Esophagus squamous epithelium (tissue), 5 donors: ENCODE measurements at places on chromosomes 13 and 19.

- DNase-seq: no peak
These were observed 377 bp downstream of the CA11 start for GRCh38 chr19:48645620-48646000.

DNA sequence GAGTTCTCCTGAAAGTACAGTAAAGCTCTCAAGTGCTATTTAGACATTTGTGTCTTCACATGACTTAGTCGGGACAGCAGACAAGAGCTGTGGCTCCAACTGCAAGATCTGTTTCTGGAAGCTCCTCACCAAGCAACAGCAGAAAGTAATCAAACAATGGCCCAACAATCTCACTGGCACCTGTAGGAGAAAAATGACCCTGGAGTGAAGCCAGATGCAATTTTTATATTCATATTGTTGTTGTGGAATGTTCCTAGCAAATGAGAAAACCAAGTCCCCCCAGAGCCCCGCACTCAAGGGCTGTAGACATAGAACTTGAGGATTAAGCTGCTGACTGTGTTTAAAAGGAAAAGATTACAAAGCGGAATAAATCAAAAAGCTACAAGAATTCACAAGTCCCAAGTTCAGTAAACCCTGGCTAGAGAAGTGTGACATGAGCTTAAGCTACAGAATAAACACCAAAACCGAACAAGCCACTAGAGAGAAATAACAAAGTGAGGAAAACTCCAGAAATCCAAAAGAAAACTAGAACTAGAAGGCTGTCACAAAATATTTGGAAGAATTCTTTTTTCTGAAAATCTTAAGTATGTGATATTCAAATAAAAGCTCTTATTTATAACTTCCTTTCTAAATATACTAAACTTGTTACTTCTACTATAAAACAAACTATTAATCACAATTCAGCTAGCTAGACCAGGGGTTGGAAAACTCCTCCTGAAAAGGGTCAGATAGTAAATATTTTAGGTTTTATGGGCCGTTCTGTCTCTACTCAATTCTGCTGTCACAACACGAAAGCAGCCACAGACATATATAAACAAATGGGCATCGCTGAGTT lies 454.5 kb downstream of the SUCLA2 start:
- no peak for DNase-seq

DNA sequence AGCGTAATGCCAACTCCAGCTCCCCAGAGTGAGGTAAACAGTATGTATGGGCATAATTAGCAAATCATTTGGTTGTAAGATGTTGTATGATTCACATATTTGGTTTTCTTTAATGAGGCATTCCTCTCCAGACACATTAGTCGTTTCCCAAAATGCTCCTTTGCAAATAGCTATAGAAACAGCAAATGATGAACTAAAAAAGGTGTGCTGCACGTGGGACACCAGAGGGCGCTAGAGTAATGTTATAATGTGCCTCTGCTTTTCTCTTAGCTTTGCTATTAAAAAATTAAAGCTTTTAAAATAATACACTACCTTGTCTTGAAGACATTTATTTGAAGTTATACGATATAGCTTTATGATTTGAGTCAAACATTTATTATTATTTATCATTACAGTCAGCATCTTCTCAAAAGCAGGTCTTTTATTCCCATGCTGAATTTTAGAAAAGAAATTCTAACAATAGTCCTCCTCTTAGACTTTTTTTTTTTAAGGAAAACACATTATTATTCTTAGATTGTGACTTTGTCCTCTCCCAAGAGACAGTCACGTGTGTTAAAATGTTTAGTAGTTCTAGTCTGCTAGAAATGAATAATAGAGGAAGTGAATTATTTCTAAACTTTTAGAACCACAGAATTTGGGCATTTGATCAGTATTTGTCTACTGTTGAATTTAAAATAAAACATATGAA lies 121.6 kb upstream of the FRY start:
- no peak for DNase-seq

GRCh38 chr19:21505459-21506451 lies at the start of gene ZNF429:
Gene ZNF429 (plus strand): TSS chr19:21505602. CDS start chr19:21505772, 170 bp downstream.
- peak; percentile 54 for DNase-seq

- DNase-seq: no peak
These were observed 29.6 kb downstream of the URI1 start for GRCh38 chr19:29971648-29972047.

DNA sequence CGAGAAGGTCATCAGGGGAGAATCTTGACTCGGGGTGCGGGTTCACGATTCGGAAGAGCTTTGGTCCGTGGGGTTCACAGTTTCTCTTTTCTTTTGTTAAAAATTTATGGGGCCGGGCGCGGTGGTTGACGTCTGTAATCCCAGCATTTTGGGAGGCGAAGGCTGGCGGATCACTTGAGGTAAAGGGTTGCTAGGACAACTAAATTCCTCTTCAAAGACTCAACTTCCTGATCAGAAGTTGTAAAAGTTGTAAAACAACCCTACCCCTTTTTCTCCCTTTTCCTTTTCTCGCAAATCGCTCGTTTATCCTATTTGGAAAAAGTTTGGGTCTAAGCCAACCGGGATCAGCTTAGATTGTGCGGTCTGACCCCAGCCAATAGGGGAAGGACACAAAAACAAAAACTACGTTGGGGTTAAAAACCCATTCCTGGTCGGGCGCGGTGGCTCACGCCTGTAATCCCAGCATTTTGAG lies 673 bp downstream of the ZNF486 start:
- no peak for DNase-seq

DNA sequence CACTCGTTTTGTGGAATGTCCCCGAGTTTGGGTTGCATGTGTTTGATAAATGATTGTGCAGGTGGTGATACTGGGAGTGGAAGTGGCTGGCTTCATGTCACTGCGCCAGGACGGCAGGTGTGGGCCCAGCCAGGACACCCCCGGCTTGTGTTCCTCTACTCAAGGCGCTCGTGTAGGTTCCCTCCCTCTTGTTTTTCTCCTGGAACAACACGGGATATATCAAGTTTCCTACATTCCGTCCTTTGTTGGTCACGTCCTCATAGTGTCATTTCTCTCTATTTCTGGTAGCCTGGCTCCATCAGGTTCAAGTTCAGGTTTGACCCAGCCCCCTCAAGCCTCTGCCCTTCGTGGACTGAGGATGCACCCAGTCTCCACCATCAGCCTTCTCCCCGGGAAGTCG lies 16.3 kb downstream of the IL17D start:
- DNase-seq: no peak

DNA sequence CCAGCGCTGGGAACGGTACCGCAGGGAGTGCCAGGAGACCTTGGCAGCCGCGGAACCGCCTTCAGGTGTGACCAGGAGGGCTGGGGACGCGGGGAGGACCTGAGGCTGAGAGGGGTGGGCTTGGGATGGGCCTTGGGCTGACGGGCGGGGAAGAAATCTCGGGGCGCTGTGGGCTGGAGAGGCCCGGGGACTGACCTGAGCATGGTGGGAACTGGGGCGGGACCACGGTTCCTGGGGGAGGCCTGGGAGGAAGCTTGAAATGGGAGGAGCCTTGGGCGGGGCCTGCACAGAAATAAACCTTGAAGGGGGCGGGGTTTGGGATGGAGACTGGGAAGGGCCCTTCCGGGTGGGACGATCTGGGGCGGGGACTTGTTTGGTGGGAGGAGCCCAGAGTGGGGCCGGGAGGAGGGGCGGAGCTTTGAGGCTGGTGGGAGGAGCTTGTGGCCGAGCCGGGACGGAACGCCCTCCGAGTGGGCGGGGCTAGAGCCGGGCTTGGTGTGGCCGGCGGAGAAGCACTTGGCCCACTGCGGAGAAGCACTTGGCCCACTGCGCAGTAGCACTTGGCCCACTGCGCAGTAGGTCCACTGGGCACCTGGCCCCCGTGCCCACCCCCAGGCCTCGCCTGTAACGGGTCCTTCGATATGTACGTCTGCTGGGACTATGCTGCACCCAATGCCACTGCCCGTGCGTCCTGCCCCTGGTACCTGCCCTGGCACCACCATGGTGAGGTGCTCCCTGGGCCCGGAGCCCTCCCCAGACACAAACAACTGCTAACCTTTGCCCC lies 2.8 kb downstream of the GIPR start:
- DNase-seq: no peak

DNA sequence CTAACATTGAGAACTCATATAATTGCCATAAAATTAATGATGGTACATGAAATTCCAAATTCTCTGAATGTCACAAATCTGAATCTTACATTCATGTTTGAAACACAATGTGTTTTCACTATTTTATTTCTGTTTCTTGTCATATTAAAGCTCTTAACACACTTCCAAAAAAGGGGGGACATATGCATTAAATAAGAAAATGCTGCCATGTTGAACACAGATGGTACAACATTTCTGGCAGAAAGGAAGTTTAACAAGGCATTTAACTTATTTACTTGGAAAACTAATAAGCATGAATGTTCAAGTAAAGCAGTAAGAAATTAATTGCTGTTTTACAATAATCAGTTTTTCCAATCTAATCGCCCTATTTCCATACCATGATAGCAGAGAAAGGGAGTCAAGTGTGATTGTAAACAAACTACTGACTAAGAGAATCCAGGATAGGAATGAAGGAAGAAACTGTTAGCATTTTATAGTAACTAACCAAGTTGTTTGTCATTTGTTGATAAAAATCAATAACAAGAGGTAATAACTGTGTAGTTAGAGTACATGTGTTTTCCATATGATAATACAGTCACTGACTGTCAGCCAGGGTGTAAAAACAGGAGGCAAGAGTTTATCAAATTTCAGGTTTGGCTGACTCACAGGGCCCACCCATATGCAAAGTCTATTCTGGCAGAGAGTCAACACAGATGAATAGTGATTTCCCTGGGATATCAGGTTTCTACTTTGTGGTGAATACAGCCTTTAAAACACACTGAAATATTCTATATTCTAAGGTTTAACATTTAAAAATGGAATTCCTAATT lies 5.7 kb upstream of the FOXO1 start:
- DNase-seq: no peak

DNA sequence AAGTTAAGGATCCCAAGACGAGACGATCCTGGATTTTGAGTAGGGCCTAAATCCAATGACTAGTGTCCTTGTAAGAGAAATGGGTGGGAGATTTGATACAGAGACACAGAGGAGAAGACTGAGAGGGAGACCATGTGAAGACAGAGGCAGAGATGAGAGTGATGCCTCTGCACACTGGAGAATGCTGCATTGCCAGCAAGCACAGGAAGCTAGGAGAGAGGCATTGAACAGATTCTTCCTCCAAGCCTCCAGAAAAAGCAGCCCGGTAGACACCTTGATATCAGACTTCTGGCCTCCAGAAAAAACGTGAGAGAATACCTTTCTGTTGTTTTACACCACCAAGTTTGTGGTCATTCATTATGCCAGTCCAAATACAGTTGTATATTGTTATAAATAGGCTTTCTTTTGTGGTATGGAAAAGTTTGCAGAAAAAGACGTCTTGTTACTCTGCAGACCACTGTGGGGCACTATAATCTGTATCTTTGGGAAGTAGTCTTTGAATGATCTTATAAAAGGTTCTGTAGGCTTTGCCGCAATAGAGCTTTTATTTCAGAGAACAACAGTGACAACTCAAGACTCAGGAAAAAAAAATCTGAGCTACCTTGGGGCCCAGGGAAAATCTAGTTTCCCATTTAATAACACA lies 17.9 kb upstream of the RFC3 start:
- no peak for DNase-seq

GRCh38 chr19:46326608-46327007 lies 20.3 kb upstream of the PPP5C start:
- no peak for DNase-seq

GRCh38 chr13:111031531-111031961 lies 83.6 kb upstream of the ARHGEF7 start:
- DNase-seq: no peak

- DNase-seq: no peak
These were observed at the start of gene ICAM1 for GRCh38 chr19:10270616-10271394. Gene ICAM1 (plus strand): TSS chr19:10271120. CDS start chr19:10271160, 40 bp downstream.

DNA sequence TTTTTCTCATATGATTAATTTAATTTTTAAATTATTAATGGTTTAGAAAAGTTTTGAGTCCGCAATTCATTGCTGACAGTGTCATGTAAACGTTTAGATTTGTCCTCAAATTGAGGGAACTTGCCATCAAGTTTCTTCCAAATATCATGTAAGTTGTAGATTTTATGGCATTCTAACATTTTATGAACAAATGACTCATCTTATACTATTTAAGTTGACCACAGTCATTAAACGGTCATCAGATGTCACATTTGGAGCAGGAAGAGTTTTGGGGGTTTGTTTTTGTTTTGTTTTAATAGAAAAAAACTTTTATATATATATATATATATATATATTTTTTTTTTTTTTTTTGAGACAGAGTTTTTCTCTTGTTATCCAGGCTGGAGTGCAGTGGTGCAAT lies 4.3 kb downstream of the ZNF114 start:
- no peak for DNase-seq

DNA sequence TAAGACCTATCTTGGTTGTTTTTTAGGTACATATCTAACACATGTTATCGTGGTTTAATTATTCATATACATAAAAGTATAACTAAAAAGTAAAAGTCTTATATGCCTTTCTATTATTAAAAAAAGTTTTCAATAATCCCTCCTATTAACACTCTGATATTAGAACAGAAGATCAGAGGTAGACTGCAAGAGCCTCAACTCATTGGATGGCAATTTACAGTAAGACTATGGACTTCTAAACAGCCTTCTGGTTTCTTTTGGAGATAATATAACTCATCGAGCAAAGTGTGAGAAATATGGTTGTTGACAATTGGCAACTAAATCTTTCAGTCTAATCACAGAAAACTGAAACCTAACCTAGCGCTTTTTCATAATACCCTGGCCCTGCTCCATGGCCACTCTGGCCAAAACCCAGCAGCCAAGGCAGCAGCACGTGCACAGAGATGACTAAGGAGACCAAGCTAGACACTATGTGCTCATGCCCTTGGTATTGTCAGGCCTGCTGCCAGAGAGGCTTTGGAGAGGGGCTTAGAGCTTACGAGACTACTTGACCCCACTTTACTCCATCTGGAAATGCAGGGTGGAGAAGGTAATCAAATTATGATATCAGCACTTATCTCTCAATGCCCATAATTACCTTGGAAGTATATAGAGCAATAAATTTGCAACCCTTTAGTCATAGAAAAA lies 40.6 kb upstream of the EEF1AKMT1 start:
- no peak for DNase-seq

DNA sequence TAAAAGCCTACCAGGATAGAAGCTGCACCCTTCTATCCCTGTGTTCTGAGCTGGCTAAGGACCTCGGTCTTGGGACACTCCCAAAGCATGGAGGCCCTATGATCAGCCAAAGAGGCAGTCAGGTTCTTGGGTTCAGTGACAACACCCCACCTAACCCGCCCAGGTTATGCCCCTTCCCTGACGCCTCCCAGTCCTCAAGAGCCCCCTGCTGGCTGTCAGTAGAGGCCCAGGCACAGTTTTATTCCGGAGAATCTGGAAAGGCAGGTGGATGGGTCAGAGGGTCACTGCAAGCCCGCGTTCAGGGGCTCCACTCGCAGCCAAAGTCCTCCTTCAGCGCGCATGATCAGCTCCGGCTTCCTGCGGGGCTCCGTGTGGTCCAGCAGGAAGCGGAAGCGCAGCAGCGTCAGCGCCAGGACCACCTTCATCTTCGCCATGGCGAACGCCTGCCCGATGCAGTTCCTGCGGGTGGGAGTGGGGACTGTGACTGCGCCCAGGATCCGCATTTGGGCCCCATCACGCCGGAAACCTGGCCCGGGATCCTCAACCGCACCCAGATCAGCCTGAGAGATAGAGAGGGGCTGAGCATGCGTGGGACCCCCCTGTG lies 22.3 kb downstream of the OR10H3 start:
- DNase-seq: no peak
